Kidney glomerular epithelial cell (primary cell): ENCODE measurements at places on chromosomes 2 and 18.

- DNase-seq = no peak
Observed at GRCh38 chr18:45336448-45336847, 278.8 kb upstream of the SLC14A2 start.

GRCh38 chr18:10454681-10455557 lies 484 bp downstream of the APCDD1 start:
- no peak for DNase-seq

- DNase-seq = peak; percentile 59
Observed at GRCh38 chr18:3454365-3455089, 4.6 kb downstream of the TGIF1 start.

- no peak for DNase-seq
Observed at GRCh38 chr2:166376873-166377272, 1.1 kb upstream of the SCN9A start.

GRCh38 chr2:232327105-232328031 lies 51.2 kb upstream of the ALPP start:
- peak; percentile 18 for DNase-seq

- DNase-seq = no peak
Observed at GRCh38 chr2:132448771-132449170, 32.2 kb downstream of the GPR39 start.

DNA sequence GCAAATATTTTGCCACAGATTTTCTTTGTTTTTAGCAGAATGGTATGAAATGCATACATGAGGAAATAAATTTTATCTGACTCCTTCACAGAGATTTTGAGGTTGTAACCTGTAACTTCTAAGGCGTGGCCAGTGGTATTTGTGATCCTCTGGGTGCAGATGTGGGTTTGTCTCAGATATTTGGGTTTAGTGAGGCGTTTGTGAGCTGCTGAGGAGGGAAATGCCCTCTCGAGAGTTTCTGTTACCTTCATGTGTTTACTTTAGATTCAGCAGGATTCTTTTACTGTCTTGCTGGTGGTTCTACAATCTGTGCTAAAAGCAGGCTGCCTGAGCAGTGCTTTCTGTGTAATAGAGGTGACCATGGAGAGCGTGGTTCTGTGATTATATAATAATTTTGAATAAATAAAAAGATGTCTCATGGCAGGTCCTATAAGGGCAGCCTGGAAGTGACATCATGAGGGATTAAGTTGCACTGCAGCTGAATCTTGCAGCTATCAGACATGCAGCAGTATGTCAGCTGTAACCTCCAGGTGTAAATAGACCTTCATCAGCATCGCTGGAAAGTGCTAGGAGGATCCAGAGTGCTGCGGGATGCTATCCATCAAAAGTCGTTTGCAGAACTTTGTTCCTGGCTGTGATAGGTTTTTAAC lies 34.1 kb downstream of the TANC1 start:
- DNase-seq = no peak

- DNase-seq = no peak
Observed at GRCh38 chr2:113198048-113198789, 24.4 kb downstream of the PSD4 start.

- no peak for DNase-seq
Observed at GRCh38 chr2:150605664-150606063, 118.2 kb upstream of the RND3 start.

DNA sequence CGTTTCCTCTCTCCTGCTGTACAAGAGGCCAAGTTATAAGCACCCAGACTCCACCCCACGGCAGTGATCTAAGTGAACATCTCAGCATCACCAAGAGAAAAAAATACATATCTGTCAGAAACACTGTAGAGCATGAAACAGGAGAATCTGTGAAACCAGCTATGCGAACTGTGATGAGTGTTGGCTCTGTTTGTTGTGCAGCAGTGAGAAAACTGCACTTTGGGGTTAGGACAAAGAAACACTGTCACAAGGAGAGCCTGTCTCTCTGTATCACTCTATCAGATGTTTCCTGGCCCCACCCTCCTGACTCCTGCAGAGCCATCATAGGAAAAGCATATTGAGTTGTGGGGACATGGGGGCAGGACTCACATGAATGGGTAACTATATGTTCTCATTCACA lies 87.1 kb downstream of the LAMA3 start:
- no peak for DNase-seq

GRCh38 chr2:149329489-149330126 lies 779 bp upstream of the LYPD6 start:
- DNase-seq = peak; percentile 50

DNA sequence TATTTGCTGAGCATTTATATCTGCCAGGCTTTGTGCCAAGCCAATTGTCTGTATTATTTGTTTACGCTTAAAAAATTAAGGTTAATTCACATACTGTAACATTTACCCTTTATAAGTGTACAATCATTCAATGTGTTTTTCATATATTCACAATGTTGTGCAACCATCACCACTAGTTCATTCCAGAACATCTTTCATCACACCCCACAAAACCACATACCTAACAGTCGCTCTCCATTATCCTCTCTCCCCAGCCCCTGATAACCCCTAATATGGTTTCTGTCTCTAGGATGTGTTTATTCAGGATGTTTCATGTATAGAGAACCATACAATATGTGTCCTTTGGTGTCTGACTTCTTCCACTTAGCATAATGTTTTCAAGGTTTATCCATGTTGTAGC lies 234.1 kb downstream of the INSIG2 start:
- DNase-seq = no peak

DNA sequence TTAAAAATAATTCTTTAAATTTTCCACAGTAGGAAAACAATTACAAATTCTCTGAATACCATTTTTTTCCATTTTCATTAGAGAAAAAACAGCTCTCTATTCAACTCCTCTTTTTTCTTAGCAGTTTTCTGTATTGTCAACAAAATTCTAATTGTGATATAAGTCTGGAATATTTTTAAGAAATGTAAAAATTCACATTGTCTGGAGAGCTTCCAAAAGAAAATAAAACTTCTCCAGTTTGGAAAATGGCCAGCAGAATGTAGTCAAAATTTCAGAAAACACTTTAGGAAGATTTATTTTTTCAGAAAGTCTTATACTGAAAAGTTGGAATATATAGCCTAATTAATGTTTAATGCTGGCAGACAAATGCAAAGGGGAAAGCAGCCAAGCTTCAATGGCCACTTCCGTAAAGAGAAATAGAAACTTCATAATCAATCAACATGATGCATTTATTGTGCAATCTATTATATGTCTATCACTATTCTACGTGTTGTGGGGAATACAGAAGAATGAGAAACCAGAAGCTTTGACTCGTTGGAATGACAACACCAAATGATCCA lies 733.2 kb upstream of the PKDCC start:
- no peak for DNase-seq

GRCh38 chr2:41111836-41112627 lies 660.1 kb upstream of the SLC8A1 start:
- DNase-seq = no peak

DNA sequence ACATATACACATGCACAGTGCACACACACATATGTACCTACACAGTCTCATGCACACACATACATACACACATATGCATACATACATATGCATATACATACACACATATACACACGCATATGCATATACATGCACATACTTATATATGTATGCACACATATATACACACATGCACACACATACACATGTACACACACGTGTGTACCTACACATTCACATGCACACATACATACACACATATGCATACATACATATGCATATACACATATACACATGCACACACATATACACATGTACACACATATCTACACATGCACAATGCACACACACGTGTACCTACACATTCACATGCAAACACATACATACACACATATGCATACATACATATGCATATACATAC lies 100.3 kb upstream of the TWIST2 start:
- no peak for DNase-seq

DNA sequence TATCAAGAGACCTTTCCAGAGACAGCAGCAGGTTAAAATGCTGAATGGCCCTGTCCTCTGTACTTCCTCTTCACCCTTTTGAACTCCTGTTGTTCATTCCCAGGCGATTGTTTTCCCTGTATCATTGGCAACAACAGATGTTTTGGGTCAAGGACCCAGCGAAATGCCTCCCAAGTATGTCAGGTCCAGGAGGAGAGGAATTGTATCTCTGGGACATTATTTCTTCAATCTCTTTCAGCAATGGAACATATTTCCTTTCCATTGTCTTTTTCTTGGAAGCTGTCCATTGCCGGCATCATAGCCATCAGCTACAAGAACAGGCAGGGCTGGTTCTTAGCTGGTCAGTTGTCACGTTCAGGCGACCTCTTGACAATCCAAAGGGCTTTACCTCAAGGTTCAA lies 76.2 kb downstream of the NRP2 start:
- no peak for DNase-seq

GRCh38 chr2:26988058-26988860 lies 17.8 kb downstream of the MAPRE3 start:
- DNase-seq = peak; percentile 22

DNA sequence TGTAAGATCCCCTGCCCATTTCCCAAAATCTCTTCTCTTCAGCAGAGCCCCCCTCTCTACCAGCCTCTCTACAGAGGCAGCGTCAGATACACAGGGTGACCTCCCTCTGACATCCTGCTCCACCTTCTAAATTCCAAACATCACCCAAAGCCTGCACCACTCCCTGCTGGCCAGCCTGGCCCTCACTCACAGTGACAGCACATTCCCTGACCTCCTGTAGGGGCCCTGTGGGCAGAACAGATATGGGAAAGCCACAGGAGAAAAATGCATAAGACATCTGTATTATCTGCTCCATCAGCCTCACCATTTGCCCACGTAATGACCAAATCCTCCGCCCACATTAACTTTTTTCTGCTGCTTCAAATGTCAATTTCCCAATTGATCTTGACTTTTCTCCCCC lies 40.6 kb downstream of the TRABD2A start:
- DNase-seq = no peak

GRCh38 chr2:20145497-20146193 lies 79.3 kb downstream of the SDC1 start:
- no peak for DNase-seq

GRCh38 chr2:224104668-224105386 lies 65.7 kb upstream of the SERPINE2 start:
- no peak for DNase-seq

- peak; percentile 99 for DNase-seq
Observed at GRCh38 chr18:36349552-36349951, 52.0 kb downstream of the FHOD3 start.

DNA sequence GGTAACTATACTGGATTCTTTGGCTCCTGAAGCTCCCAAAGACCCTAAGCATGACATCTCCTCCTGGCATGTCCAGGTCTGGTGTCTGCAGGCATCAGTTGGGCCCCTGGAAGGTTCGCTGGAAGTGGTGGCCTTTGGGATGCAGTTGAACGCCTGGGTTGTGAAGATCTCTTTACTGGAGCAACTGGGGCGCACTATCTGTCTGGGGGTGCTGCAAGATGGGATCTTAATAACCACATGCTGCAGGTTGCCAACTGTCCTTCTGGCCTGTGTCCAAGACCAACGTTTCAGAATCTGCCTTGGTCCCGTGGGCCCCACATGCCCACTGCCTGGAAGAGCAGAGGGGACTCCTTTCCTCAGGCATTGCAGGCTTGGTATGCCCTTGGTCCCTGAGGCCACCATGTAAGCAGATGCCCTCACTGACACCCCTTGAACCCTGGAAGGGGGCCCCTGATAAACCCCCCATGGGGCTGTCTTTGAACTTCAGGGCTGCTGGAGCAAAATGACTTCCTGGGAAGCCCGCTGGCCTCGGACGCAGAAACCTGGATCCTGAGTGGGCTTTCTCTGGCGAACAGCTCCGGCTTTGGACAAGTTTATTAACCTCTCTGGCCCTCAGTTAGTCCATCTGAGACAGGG lies 101.9 kb downstream of the TWIST2 start:
- no peak for DNase-seq

- no peak for DNase-seq
Observed at GRCh38 chr2:239791526-239792404, 233.4 kb downstream of the NDUFA10 start.

- DNase-seq = no peak
Observed at GRCh38 chr2:2692599-2693389, 361.7 kb upstream of the MYT1L start.

- DNase-seq = no peak
Observed at GRCh38 chr2:101386599-101387150, 628 bp downstream of the CREG2 start.

GRCh38 chr2:219441451-219442255 lies 7.0 kb downstream of the SPEG start:
- peak; percentile 36 for DNase-seq

DNA sequence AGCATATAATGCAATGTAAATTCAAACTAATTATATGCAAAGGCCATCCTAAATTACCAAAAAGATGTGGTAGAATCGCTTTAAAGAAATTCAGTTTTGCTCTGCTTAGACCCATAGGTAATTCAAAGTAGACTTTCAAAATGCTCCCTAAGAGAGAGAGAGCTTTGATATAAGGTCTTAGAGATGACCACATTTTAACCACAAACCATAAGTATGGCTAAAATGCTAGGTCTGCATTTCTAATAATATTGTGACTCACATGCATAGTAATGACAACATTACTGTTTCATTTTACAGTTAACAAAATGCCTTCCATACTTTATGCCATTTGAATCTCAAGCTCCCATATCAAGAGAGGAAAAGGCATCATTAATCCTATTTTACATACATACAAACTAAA lies 144.5 kb downstream of the RAD51AP2 start:
- DNase-seq = no peak

DNA sequence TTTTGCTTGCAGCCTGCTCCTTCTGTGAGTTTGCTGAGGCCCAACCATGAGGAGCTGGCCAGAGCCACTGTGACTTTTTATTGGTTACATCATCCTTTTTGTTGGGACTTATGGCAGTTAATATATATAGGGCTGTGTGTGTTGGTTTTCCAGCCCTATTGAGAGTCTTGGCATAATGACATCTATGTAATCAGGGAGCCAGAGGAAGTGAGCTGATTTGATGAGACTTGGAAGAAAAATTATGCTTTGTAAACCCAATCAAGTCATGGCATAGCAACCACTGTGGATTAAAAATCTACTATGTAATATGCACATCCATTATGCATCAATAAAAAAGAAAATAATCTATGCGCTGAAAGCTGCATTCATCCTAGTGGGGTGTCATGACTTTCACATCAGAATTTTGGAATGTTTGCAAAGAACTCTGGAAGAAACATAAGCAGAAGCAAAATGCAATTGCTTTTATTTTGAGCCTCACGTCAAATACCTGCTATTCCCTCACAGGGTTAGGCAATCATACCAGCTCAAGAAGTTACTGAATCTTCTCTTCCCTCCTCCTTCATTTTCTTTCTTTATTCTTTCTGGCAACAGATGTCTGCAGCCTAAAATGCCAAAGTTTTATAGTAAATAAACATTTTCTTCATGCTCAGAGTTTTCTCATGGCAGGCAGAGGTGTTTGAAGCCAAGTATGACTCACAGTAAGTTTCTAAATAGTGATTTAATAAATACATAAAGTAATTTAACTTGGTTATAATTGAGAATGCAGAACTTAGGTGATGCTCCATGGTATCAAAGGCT lies 308.5 kb downstream of the KCNS3 start:
- DNase-seq = no peak

DNA sequence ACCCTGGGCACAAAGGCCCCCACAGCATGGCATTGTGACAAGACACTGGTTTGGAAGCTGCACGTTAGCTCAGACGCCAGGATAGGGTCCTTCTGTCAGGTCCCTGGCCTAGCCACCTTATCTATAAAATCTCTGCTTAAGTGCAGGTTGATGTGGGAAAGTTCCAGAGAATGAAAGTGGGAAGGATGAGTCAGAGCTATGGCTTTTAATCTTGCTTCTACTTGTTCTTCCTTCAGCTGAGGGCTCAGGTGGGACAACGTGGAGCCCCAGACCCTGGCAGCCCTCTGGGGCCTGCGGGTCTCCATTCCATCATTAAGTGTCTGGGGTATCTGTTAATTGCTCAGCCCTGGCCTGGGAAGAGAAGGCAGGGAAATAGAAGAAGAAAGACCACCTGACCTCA lies 64.5 kb downstream of the CELF4 start:
- no peak for DNase-seq

- DNase-seq = no peak
Observed at GRCh38 chr2:212282671-212283261, 255.8 kb downstream of the ERBB4 start.
